ENCODE measurements at places on chromosomes 1 and 21.

- H3K27me3 ChIP-seq = no peaks in the 10 kb centered on the region
- DNase-seq = no peak
- no peaks in the 10 kb centered on the region for H3K36me3 ChIP-seq
Observed at GRCh38 chr1:77228836-77229235, 9.6 kb upstream of the PIGK start.

GRCh38 chr1:77220687-77221463 is 1.6 kb upstream of the PIGK start:
- no peak overlapping the region for H3K27ac ChIP-seq
- peaks cover 9% of the 10 kb centered on the region for H3K4me1 ChIP-seq
- H3K4me3 ChIP-seq = no peak overlapping the region
- DNase-seq = no peak
- H3K36me3 ChIP-seq = no peaks in the 10 kb centered on the region

DNA sequence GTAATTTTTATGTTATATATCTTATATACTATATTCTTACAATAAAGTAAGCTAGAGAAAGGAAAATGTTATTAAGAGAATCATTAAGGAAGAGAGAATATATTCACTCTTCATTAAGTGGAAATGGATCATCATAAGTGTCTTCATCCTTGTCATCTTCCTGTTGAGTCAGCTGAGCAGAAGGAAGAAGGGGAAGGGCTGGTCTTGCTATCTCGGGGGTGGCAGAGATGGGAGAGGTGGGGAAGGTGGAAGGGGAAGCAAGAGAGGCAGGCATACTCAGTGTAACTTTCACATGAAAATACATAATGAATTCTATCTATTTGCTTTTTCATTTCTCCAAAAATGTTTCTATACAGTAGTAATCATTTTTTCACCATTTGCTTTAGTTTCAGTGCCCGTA is 5.1 kb downstream of the DNASE2B start:
- DNase-seq = no peak
- H3K4me3 ChIP-seq = no peak overlapping the region
- no peak overlapping the region for H3K27ac ChIP-seq
- no peaks in the 10 kb centered on the region for H3K27me3 ChIP-seq

DNA sequence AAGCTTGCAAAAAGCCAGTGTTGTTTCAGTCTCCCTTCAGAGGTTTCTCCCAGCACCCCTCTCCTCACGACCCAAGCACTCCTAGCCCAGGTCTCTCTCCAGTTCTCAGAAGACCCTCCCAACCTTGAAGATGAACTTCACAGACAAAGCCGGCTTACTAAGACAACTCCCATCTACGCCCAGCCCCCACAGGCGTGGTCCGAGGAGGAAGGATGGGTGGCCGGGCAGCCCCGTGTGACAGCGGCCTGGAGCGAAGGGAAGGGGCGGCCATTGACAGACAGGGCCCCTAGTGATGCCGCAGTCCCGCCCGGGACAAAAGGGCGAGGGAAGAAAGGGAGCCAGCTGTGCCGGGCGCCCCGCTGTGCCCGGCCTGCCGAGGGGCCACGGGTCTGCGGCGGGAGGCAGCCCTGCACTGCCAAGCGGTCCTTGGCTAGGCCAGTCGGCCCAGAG is 6.9 kb downstream of the PAX7 start:
- no peaks in the 10 kb centered on the region for H3K36me3 ChIP-seq
- H3K27ac ChIP-seq = no peak overlapping the region
- no peak overlapping the region for H3K4me3 ChIP-seq
- DNase-seq = no peak
- H3K4me1 ChIP-seq = no peaks in the 10 kb centered on the region
- peaks cover 98% of the 10 kb centered on the region for H3K27me3 ChIP-seq

DNA sequence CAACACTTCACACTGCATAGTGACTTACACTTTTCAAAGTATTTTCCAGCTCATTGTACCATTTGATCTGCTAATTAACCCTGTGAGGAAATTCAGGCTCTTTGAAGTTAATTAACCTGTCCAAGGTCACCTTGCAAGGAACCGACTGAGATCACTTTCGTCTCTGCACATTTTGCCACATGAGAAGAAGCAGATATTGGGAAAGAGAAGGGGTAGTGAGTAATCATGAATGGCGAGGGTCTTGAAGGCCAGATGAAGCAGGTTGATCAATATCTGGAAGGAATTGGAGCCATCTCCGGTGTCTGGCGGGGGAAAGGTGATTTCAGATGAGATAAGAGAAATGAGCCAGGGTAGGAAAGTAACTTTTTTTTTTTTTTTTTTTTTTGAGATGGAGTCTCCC is 3.4 kb downstream of the APOA2 start:
- no peaks in the 10 kb centered on the region for H3K27me3 ChIP-seq
- H3K36me3 ChIP-seq = peaks cover 4% of the 10 kb centered on the region
- H3K27ac ChIP-seq = no peak overlapping the region
- no peak for DNase-seq
- peaks cover 2% of the 10 kb centered on the region for H3K4me1 ChIP-seq
- H3K4me3 ChIP-seq = no peak overlapping the region

DNA sequence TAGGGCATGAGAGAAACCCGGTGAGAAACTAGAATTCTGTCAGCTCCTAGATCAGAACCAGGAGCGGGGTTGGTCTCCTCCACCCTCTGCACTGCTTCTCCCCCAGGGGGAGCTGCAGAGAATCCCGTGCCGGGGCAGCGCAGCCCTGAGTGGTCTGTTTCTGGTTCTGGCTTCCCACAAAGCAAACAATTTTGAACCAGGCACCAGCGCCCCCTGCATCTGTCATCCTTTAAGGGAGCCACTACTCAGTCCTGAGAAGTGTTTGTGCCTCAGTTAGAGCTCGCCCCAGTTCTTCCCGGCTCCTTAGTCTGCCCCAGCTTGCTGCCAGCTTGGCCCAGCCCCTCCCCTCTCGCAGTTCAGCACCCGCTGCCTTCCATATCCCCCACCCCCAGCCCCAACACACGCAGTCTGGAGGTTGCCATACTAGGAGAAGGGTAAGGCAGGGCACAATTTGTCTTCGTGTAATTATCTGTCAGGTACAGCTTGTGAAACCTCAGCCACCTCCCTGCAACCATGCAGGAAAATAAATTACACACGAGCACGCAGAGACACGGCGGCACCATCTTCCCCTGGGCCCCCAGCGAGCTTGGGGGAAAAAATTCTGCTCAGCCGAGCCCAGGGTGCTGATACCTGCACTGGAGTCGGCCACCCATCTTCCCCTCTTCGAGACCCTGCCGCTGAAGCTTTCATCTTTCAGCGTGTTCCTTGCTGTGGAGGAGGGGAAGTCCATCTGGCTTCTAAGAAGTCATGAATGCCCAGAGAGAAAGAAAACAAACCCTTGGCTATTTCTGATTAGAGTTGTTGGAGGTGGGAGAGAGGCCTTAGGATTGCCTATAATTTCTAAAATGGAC is 62.6 kb upstream of the CD1D start:
- no peak overlapping the region for H3K27ac ChIP-seq
- peaks cover 3% of the 10 kb centered on the region for H3K4me1 ChIP-seq
- H3K36me3 ChIP-seq = no peaks in the 10 kb centered on the region
- peaks cover 42% of the 10 kb centered on the region for H3K27me3 ChIP-seq
- DNase-seq = no peak
- H3K4me3 ChIP-seq = no peak overlapping the region

GRCh38 chr1:3774946-3775489 is 2.5 kb downstream of the SMIM1 start:
- DNase-seq = no peak
- no peak overlapping the region for H3K27ac ChIP-seq
- H3K36me3 ChIP-seq = peaks cover 13% of the 10 kb centered on the region
- no peaks in the 10 kb centered on the region for H3K27me3 ChIP-seq

- no peak overlapping the region for H3K27ac ChIP-seq
- H3K36me3 ChIP-seq = no peaks in the 10 kb centered on the region
- H3K4me3 ChIP-seq = no peak overlapping the region
- no peak for DNase-seq
- H3K27me3 ChIP-seq = no peaks in the 10 kb centered on the region
Observed at GRCh38 chr1:67532452-67533216, 102.4 kb upstream of the SERBP1 start.

- H3K4me1 ChIP-seq = peaks cover 34% of the 10 kb centered on the region
- no peaks in the 10 kb centered on the region for H3K27me3 ChIP-seq
- H3K4me3 ChIP-seq = no peak overlapping the region
- peaks cover 40% of the 10 kb centered on the region for H3K36me3 ChIP-seq
Observed at GRCh38 chr1:179871940-179872339, 5.7 kb downstream of the TOR1AIP2 start.

DNA sequence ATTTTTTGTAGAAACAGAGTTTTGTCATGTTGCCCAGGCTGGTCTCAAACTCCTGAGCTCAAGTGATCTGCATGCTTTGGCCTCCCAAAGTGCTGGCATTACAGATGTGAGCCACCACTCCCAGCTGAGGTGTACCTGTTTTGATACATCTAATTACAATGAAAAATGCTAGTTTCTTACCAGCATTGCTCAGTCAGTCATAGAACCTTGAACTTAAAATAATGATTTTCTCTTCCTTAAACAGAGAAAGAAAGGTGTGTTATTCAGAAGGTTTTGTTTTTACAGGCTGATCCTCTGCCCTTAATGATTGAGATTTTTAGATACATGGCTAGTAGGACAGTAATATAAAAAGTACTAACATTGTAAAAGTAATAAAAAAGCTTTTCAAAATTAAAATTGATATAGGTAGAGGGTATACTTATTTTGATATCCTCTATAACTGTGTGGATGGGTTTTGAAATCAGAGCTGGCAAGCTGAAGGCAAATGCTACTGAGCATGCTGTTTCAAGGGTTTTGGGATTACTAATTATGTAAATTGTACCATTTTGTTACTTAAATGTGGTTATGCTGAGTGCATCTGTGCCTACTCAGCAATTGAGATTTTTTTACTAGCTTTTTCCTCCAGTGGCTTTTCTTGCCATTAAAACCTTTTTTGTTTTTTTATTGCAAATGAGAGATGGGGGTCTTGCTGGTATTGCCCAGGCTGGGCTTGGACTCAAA is 16.1 kb downstream of the PRRC2C start:
- no peak overlapping the region for H3K4me3 ChIP-seq
- no peaks in the 10 kb centered on the region for H3K27me3 ChIP-seq
- no peak overlapping the region for H3K27ac ChIP-seq
- no peaks in the 10 kb centered on the region for H3K36me3 ChIP-seq

- DNase-seq = no peak
- H3K27me3 ChIP-seq = no peaks in the 10 kb centered on the region
- H3K4me3 ChIP-seq = no peak overlapping the region
- H3K36me3 ChIP-seq = no peaks in the 10 kb centered on the region
Observed at GRCh38 chr1:202047977-202048376, 37.6 kb downstream of the ELF3 start.

DNA sequence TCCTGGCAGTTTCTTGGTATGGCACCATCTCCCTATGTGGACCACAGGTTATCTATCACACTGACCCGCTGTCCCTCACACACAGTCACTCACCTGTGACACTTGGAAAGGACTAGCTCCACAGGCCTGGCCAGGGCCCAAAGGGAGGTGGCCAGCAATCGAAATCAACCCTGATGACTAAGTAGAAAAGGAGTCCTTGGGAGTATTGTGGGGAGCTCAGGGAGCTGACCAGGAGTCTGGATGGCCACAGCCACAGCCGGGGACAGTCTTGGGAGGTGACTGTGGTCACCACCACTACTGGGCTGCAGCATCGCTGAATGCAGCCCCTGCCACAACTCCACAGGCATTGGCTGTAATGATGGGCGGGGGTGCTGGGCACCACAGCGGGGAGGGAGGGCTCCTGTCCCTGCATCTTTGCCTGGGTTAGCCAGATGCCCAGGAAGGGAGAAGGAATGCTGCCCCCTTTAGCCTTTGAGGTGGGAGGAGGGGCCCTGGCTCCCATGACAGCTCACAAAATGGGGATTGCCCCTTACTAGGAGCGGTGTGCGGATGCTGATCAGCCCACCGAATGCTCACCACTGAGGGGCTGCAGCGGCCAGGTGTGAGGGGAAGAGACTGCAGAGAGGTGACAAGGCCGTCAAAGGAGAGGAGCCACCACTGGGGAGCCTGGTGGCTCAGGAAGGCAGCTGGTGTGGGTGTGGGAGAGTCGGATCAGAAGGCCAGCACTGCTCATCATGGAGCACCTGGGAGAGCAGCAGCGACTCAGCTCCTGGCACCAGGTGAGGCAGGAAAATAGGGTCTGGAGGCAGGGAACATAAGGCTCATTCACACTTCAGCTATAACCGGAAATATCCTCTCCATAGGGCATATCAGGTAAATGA is 61.3 kb downstream of the H3-3A start:
- H3K4me1 ChIP-seq = peaks cover 13% of the 10 kb centered on the region
- no peaks in the 10 kb centered on the region for H3K27me3 ChIP-seq

DNA sequence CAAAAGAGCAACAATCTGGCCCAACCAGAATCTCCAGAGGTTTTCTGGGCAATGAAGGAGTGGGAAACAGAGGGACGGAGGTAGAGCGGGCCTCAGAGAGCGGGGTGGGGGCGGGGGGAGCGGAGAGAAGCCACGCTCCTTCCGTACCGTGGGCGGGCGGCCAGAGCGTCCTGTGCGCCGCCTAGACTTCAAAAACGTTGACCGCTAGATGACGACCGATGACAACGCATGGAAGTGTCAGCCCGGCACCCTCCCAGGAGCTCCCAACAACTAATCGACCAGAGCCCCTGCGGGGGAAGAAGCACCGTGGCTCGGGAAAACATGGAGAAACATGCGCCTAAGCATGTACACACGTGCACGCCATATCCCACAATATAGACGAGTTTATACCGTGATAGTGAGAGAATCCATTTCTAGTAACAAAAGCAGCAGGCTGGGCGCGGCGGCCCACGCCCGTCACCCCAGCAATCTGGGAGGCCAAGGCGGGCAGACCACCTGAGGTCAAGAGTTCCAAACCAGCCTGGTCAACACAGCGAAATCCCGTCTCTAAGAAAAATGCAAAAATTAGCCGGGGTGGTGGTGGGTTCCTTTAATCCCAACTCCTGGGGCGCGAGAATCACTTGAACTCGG is 131.9 kb downstream of the LIPI start:
- H3K27me3 ChIP-seq = no peaks in the 10 kb centered on the region
- no peak overlapping the region for H3K27ac ChIP-seq
- no peak for DNase-seq
- no peaks in the 10 kb centered on the region for H3K4me1 ChIP-seq
- H3K4me3 ChIP-seq = no peak overlapping the region

DNA sequence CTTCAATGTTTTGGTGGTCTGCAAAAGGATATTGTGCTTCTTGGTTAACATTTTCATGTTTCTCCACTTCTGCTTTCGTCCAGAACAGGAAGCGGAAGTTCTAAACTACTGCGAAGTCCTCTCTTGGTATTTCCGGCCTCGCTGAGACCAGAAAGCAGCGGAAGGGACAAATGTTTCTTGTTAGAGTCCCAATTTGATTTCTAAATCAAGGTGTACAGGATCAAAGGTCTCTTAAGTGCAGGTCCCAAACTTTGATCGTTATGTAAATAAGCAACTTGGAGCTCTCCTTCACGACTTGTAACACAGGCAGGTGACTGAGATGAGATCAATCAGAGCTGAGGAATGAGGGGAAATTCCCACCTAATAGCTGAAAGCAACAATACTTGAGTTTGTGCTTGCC is 40.1 kb upstream of the HMCN1 start:
- H3K4me3 ChIP-seq = peak overlapping the region; percentile 33
- peaks cover 14% of the 10 kb centered on the region for H3K4me1 ChIP-seq
- H3K27me3 ChIP-seq = no peaks in the 10 kb centered on the region
- DNase-seq = no peak
- no peaks in the 10 kb centered on the region for H3K36me3 ChIP-seq

- H3K27me3 ChIP-seq = no peaks in the 10 kb centered on the region
- no peak overlapping the region for H3K27ac ChIP-seq
- no peaks in the 10 kb centered on the region for H3K36me3 ChIP-seq
- DNase-seq = no peak
- no peaks in the 10 kb centered on the region for H3K4me1 ChIP-seq
- no peak overlapping the region for H3K4me3 ChIP-seq
Observed at GRCh38 chr1:176466514-176466913, 3.5 kb downstream of the PAPPA2 start.

All from upper lobe of right lung (tissue), 1 donor.